ENCODE measurements at places on chromosomes 4 and X.

- no peak for DNase-seq
Measured at GRCh38 chr4:183758061-183758757, 99.1 kb downstream of the TRAPPC11 start.

GRCh38 chr4:13611283-13611842, 16.2 kb downstream of the BOD1L1 start:
- no peak for DNase-seq

DNA sequence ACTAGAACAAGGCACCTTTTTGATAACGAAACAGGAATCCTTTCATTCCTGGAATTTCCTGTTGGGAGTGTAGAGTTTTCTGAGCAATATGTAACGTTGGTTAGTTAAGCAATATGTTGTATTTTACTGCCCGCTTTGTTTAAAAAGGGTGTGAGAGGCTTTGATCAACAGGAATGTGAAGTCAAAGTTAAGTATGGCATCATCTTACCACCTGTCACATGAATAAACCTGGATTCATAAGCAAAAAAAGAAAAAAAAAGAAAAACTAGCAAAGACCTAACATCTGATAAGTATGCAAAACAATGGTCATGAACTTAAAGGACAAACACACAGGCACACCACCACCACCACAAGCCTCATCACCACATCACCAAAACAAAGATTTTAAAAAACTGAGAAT, 7.1 kb upstream of the CXCL5 start:
- DNase-seq = no peak

DNA sequence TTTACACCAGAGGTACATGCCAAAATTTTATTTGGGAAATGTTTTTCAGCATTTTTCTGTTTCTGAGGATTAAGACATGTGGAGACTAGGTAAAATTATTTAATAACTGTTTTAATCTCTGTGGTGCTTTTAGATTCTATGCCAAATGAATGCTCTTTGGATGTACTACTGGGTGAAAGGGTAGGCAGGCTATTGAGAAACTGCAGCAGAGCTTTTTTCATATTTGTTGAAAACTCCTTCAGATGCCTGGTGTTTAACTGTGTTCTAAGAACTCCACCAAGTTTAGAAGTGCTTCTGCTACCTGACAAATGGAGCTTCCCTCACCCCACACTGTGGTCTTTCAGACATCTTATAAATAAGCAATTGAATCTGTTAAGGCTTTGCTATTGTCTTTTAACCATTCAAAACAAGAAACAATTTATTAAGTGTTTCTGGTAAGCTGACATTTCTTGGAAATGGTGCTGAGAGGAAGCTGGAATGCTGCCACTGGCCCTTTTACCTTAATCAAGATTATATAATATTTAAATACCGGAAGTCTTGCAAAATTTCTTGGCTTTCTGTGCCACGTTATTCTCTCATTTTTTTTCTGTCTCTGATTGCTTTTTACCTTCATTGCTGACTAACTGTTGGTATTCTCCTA, 51.2 kb upstream of the CYSLTR1 start:
- DNase-seq = no peak

DNA sequence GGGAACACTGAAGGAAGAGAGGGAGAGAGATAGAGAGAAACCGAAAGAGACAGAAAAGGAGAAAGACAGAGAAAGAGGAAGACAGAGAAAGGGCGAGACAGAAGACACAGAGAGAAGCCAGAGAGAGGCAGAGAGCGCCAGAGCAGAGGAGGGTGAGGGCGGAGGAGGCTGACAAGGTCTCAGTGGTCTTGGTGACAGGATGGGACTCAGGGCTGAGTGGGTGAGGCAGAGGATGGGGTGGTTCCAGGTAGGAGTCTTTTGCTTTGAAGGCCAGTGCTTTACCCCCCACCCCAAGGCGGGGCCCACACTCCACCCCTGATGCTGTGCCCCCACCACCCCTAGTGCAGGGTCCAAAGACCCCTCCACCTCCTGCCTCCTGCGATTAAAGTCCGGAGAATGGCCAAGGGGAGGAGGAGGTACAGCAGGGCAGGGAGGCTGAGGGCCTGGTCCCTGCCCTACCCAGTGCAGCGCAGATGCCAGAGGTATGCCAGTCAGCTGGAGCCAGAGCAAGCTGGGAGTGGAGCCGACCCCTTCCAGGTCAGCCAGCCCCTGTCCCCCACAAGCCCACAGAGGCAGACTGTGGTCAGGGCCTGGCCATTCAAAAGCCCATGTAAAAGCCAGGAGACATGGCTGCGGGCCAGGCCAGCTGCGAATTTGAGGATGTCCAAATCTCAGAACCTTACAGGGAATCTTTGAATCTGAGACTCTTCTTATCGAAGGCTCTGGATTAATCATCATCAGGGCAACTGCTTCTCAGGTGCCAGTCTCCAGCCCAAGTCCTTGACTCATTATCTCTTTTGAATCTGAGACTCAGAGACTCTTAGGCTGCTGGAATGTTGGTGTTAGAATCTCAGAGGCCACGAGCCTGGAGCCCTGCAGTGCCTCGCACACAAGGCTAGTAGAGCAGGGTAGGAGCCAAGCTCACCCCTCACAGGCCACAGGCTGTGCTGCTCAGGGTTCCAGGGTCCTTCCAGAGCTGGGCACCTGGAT, 758 bp downstream of the IQSEC2 start:
- DNase-seq = no peak

- no peak for DNase-seq
Measured at GRCh38 chr4:73501664-73502265, 20.2 kb downstream of the AFM start.

GRCh38 chr4:1177274-1178141, 5.1 kb upstream of the SPON2 start:
- DNase-seq = no peak

- DNase-seq = no peak
Measured at GRCh38 chr4:87141428-87141827, 79.0 kb downstream of the KLHL8 start.

DNA sequence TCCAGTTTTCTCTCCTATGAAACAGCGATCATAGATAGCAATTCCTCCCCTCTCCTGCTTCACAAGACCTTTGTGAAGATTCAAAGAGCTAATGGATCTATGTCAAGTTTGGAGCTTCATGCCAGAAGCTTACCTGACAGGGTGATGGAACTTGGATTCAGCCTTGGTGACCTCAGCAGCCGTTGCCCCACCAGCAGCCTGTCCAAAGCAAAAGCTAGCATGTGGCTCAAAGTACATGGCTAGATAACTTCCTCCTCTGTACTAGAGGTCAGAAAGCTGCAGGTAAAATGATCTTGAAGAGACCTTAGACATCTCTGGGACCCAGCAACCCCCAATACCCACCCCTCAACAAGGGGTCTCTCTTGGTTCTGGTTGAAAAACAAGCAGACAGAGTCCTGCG, 1.8 kb downstream of the RIPPLY1 start:
- no peak for DNase-seq

DNA sequence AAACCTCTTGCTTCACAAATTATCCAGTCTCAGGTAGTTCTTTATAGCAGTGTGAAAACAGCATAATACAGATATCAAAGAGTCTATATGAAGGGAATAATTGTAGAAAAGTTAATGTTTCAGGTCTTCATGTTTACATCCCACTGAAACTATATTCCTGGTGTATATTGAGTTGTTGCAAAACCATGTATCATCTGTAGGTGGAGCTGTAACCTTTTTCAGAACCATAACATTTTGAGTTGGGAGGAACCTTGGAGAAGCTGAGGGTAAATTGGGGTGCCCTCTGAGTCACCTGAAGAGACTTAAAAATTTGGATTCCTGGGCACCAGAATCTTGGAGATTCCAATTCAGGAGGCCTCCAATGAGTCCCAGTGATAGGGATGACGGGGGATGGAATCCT, 51.9 kb upstream of the TAPT1 start:
- no peak for DNase-seq

DNA sequence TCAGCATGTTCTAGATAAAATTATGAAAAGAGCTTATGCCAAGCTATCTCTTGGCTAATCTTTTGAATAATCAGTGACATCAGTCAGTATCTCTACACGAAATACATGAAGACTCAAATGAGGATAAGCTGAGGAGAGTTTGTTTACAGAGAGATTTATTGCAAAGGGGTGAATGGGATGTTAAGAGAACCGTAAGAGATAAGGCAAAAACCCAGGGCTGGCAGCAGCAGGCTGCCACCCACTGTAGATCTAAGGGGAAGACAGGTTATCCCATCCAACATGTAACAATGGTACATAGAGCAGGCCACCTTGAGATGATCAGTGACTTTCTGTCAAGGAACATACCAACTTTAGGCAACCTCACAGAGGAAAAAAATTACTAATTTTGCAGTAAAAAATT, 432.1 kb upstream of the NR3C2 start:
- no peak for DNase-seq

DNA sequence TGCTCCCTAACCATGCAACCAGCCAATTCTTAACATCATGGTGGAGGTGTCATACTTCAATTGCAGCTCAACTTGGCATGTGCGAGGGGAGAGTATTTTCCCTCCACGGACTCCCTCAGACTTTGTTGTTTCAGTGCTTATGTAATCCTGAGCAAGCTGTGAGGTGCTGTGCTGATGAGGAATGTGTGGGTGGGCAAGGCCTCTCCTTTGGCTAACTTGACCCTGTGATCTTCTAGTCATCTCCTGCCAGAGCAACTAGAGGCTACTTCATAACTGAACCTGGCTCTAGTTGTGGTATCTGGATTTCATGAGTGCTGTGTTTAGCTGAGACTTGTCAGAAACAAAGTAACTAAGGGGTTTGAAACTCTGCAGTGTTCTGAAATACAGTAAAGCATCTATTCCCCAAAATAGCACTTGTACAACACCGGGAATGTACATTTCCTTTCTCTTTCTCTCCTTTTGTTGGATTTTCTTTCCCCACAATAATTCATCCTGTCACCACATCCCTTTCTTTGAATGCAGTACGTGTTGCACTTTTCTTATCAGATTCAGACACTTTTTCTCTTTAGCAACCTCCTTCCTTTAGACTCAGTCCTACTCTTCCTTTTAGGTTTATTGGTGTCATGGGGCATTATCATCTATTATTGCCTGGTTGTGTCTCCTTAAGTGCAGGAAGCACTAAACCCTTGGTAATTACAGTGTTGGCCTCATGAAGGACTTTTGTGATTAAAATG, 415.2 kb upstream of the NR3C2 start:
- DNase-seq = no peak

DNA sequence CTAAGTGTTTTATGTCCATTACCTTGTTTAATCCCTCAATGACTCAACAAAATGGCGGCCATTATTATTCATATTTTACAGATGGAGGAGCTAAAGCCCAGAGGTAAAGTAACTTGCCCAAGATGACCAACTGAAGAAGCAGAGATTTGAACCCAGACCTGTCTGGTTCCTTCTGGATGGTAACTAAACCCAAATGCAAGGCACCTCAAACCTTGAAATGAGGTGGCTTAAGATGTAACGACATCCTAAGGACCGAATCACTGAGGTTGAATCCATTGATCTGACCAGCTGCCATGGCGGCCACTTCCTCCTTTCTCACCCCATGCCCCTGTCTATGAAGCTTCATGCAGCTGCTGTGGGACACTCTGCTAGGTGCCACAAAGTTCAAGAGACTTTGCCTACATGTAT, 932 bp downstream of the TLR10 start:
- no peak for DNase-seq

- no peak for DNase-seq
Measured at GRCh38 chr4:74536557-74536956, 91.6 kb downstream of the AREG start.

DNA sequence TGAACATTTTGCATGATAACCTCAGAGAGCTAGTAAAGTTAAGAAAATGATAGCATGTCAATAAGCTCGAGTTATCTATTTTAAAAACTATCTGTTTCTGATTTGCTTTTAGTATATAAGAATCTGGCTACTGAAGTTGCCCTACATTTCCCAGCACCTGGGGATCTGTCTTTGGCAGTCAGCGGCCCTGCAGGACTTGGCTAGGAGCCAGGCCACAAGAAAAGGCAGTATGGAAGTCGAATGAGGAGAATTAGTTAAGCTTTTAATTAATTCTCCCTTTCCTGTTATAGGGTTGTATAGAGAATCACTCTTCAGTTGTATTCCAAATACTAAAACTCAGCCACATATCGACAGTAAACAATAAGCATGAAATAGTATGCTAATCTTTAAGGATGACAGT, 22.7 kb downstream of the POU4F2 start:
- DNase-seq = no peak

DNA sequence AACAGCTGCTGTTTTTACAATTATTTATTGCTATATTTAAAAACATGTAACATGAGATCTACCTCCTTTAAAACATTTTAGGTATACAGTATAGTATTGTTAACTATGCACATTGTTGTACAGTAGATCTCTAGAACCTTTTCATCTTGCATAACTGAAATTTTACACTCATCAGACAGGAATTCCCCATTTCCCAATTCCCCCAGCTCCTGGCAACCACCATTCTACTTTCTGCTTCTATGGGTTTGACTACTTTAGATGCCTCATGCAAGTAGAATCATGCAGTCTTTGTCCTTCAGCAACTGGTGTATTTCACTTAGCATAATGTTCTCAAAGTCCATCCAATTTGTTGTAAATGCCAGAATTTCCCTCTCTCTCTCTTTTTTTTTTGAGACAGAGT, 9.7 kb upstream of the LSM6 start:
- no peak for DNase-seq

DNA sequence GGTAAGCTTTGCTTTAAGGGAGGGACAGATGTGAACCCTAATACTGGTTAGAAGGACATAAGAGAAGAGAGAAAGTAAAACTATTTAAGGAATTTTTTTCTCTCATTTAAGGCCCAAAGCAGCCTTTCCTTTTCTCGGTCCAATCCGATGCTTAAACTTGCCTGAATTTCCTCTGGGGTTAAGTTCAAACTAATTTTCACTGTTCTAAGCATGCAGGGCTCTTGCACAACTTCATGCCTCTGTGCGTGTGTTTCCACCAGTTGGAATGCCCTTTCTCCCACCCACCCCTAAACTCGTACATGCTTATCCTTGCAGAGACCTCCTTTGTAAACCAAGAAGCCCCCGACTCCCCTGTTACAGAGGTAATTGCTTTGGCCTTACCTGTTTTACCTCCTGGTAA, 204.7 kb downstream of the CBR4 start:
- DNase-seq = no peak

- DNase-seq = peak; percentile 54
Measured at GRCh38 chrX:119486745-119487144, 18.5 kb downstream of the SLC25A5 start.

DNA sequence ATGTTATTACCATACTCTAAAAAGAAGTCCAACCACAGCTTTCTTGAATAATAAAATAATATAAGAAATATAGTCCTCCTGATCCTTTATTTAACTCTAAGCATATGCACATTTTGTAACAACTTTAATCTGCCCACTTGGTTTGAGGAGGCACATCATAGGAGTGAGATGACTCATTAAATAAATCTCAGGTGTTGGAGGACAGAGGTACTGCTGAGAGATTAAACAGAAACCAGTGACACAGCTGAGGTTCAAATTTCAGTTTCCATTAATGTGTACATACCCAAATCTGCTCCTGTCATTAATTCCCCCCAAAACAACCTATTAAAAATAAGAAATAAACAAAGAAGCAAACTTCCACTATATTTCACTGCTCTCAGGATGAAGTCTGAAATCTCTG, 211.0 kb downstream of the KCTD8 start:
- no peak for DNase-seq

GRCh38 chr4:53905276-53905940, 159.0 kb downstream of the CHIC2 start:
- no peak for DNase-seq

- DNase-seq = no peak
Measured at GRCh38 chrX:151962034-151962433, 12.4 kb downstream of the GABRE start.

All from lower leg skin (tissue), 4 donors.